NCI-H510A (cell line): ENCODE measurements at places on chromosomes 11 and 22.

- no peak for DNase-seq
Measured at GRCh38 chr22:21571679-21572078, 4.2 kb downstream of the UBE2L3 start.

- DNase-seq, result no peak
Measured at GRCh38 chr22:28464127-28464526, 215.5 kb downstream of the TTC28 start.

- peak; percentile 43 for DNase-seq
Measured at GRCh38 chr22:19168088-19168890, 10.2 kb downstream of the SLC25A1 start.

GRCh38 chr11:45929486-45930030 is 7.1 kb downstream of the LARGE2 start:
- no peak for DNase-seq

DNA sequence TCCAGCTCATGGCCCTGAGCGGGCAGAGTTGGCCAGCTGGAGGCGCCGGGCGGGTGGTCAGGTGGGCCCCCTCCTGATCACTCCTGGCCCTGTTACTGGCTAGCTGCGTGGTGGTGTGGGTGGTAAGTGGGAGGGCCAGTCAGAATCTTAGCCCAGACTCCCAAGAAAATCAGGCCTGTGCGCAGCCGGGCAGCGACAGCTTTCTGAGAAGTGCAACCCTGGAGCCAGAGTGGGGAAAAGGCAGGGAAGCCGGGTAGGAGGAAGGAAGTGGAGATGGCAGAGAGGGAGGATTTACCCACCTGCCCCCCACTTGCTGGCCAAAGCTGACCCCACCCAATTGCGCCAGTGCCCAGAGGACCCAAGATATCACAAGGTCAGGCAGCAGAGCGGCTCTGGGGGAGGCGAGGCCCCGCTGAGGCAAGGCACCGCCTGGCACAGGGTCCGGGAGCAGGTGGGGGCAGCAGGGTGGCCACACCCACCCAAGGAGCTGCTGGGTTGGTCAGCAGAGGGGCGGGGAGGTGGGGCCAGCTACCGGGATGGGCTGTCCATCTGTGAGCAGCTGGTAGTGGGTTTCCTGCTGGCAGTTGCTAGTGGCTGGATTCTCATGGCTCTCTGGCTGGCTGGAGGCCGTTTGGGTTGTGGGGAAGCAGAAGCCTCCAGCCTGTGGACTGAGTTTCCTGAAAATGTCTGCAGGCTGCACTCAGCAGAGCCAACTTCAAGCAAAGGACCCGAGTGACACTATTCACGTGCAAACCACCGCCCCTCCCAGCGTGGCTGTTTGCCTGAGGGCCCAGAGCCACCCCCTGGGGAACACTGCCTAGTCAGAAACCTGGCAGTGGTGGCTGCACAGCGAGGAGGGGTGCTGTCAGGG is 196.4 kb downstream of the IGLL1 start:
- no peak for DNase-seq

DNA sequence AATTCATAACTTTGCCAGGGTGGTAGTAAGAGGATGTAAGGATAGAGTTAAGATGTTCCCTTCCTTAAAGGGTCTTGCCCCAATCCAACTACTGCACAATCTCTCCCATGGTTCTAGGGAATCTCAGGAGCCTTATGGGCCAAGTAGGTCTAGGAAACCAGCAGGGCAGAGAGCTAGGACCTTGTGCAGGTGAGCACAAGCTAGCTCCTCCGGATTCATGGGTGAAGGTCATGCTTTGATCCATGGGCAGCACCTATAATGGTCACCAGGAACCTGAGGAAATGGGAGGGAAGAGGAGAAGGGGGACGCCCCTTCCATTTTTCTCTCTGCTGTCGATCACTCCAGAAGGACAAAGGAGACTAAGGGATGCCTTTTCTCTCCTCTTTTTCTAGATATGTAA is 16.8 kb downstream of the KCNJ11 start:
- no peak for DNase-seq

- no peak for DNase-seq
Measured at GRCh38 chr11:38005597-38005996, 1407.6 kb upstream of the RAG2 start.

DNA sequence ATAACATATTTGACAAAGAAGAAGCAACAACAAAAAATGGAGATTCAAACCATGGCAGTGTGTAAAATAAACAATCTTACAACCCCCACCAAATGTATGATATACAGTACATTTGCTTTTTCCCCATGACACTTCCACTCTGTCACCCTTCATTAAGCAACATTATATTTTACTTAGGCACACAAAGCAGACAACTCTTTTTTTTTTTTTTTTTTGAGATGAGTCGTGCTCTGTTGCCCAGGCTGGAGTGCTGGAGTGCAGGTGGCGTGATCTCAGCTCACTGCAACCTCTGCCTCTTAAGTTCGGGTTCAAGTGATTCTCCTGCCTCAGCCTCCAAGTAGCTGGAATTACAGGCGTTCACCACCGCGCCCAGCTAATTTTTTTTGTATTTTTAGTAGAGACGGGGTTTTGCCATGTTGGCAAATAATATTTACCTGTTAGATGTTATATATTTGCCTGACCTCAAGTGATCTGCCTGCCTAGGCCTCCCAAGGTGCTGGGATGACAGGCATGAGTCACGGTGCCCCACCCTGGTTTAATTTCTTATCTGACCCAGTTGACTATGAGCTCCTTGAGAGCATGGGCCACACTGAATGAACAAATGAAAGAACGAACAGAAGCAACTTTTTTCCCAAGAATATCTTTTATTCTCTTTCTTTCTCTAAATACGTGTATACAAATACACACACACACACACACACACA is 5.5 kb upstream of the PCF11 start:
- DNase-seq, result no peak

GRCh38 chr22:24681236-24681635 is 78.2 kb downstream of the GGT1 start:
- no peak for DNase-seq

- no peak for DNase-seq
Measured at GRCh38 chr22:29072979-29073617, at the start of gene KREMEN1. Gene KREMEN1, plus strand, starts transcription at chr22:29073035. Its CDS starts 96 bp downstream, at chr22:29073131.

DNA sequence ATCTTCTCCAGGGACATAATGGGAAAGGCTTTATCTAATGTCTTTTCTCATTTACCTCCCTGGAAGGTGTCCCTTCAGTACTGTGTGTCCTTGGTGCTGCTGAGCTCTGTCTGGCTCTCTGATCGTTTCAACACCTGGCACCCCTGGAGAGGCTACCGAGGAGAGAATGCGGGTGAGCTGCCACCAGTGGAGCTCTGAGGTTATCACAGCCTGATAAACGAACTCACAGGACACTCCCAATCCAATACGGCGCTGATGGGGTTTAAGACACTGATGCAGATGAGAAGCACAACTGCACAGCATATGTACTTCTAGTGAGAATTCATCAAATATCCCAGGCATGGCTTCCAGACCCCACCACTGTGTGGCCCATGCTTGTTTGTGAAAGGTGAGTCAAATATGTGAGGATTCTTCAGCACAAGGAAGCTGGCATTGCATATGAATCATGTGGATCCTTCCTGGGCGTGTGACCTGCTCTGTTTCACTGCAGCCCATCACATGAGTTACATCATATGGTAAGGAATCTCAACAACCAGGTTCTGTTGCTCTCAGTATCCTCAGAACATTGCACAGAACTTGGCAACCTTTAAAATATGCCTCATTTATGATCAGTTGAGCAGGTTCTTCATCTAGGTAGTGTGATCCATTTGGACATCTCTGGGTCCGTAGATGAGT is 34.8 kb upstream of the VWA5A start:
- no peak for DNase-seq

DNA sequence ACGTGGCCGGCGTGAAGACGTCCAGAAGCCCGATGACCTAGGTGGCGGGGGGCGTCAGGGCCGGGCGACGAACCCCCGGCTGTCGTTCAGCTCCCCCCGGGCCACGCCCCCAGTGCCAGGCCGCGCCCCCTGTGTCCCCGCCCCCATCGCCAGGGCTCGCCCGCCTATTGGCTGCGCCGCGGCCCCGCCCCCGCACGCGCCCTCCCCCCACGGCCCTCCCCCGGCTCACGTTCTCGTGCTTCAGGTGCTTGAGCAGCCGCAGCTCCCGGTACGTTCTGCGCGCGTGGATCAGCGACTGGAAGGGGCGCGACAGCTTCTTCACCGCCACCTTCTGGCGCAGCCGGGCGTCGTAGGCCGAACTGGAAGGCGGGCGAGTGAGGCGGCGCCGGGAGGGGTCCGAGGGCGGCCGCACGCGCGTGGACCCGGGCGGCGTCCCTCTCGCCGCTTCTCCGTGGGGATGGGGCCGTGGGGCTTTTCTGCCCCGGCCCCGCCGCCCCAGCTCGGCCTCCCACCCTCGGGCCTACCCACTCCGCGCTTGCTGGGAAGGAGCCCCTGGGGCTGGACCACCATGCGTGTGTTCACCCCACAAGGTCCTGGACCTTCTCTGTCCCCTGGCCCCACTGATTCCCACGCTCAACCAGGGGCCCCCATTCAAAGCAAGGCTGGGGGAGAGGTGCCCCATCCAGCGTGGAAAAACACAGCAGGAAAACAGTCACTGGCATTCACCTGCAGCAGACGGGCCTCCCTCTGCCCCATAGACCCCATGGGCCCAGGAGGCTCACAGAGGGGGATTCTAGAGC is 2.4 kb downstream of the MAPK11 start:
- no peak for DNase-seq

DNA sequence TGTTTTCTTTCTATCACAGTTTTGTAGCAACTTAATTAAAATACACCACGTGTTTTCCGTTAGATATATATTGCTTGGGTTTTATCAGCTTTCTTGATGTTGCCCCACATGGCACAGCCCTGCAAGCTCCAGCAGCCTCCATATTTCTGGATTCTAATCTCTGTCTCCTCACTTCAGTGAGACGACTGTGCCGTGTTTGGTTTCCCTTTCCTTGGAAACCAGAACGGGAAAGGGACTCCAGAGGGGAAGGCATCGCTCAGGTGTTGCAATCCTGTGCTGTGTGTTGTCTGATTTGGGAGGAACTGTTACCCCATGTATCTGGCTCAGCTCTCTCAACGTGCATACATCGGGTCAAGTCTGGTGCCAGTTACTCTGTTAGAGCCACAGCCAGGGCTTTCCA is 464.2 kb upstream of the B3GAT1 start:
- DNase-seq, result no peak

GRCh38 chr11:115008799-115009198 is 330.5 kb downstream of the NXPE2 start:
- no peak for DNase-seq

GRCh38 chr11:1619449-1619848 is 2.5 kb downstream of the KRTAP5-4 start:
- DNase-seq, result no peak

DNA sequence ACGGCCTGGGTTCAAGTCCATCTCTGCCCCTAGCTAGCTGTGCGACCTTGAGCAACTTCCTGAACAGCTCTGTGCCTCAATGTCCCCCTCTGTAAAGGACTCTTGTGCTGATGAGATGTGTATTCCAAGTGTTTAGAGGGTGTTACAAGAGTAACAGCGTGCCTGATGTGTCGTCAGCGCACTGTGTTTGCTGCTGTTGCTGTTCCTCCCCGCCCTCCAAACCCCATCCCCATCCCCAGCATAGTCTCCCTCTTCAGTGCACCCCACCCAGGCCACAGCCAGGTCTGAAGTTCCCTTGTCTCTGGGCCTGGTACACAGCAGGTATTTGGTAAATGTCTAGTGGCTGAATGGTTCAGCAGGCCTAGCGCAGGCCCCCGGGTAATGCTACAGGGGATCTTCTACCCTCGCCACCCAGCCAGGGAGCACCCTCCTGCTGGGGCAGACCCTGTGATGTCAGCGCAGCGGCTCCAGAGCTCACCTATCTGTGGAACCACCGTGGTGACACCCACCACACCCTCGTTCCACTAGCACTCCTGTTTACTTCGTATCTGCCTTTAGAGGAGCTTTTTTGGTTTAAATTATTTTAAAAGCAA is 10.3 kb downstream of the CBX7 start:
- no peak for DNase-seq

GRCh38 chr11:17696741-17697140 is 22.6 kb upstream of the MYOD1 start:
- no peak for DNase-seq

DNA sequence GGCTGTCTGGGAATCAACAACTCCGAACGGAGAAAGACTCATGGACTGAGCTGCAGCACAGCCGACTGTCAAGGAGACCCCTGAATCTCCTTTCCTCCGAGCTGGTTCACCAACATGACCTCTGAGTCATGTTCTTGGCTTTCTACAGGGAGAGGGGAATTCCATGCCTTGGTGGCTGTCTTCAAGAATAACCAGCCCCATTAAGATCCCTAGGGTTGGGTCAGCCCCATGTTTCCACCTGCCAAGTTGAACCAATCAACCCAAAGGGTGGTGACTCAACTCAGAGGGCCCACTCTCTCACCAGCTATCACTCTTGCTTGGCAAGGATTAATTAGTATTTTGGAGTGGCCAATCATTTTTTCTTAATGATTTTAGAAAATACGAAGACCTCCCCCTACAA is 28.3 kb upstream of the IGSF22 start:
- no peak for DNase-seq

- no peak for DNase-seq
Measured at GRCh38 chr22:40967111-40967760, 16.1 kb downstream of the RBX1 start.

DNA sequence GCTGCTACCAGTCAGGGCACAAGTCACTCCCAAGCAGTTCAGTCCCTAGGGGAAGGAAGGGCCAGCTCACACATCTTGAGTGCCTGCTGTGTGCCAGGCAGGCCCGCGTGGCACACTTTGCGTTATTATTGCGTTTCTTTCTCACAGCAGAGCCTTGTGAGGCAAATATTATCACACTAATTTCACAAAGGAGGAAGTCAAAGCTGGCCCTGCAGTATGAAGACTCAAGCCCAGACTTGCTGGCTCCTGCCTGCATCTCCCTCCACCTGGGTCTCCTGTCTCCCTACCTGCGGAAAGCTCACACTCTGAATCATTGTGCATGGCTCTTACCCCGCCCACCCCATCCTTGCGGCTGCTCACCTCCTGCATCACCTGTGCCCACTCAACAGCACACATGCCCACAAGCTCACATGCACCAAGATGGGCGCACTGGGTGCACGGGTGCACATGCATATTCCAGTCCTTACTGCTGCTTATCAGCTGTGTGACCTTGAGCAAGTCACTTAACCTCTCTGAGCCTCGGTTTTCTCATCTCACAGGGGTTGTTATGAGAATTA is 31.7 kb upstream of the P2RY2 start:
- DNase-seq, result no peak

GRCh38 chr22:48318575-48319320 is 1508.9 kb downstream of the BRD1 start:
- DNase-seq, result no peak

DNA sequence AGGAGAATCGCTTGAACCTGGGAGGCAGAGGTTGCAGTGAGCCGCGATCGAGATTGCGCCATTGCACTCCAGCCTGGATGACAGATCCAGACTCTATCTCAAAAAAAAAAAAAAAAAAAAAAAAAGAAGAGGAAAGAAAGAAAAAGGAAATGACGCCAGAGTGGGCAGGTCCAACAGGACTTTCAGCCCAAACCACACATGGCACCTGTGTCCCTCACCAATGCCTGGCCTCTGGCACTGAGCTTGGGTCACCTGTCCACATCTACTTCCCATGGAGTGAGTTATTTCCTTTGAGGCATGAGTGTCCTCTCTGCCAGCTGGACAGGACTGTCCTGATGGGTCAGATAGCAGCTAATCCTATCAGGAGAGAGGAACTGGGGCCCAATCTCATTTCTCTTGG is 15.2 kb upstream of the GCAT start:
- no peak for DNase-seq
